Hepatocyte (in vitro differentiated cells): ENCODE measurements at places on chromosomes 16 and 17. TPM values are rescaled to one million over a fixed set of nuclear protein-coding genes. Genes with fewer than 3 reads are reported as not detected.
A peak's percentile ranks its signal among the peaks of the same experiment; 100 is the strongest.

DNA sequence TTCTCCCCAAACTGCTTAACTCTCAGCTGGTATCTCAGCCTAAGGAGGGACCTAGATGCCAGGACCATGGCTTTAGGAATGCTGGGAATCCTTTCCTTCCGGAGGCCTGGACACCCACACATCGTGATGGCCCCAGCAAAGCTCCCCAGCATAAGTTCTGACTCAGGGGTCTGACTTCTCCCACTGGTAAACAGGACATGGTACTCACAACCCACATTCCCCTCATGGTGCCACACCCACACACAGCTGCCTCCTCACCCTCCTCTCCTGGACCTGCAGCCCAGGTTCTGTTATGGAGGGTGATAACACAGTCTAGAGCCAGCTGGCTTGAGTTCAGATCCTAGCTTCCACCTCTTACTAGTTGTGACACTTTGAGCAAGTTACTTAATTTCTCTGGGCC lies 719 bp upstream of the RNF227 start:
- DNase-seq = no peak
- no peaks in the 10 kb centered on the region for H3K36me3 ChIP-seq
- H3K27me3 ChIP-seq = no peaks in the 10 kb centered on the region
- H3K27ac ChIP-seq = peak overlapping the region; percentile 96
- H3K4me1 ChIP-seq = peaks cover 17% of the 10 kb centered on the region
- H3K4me3 ChIP-seq = no peak overlapping the region

DNA sequence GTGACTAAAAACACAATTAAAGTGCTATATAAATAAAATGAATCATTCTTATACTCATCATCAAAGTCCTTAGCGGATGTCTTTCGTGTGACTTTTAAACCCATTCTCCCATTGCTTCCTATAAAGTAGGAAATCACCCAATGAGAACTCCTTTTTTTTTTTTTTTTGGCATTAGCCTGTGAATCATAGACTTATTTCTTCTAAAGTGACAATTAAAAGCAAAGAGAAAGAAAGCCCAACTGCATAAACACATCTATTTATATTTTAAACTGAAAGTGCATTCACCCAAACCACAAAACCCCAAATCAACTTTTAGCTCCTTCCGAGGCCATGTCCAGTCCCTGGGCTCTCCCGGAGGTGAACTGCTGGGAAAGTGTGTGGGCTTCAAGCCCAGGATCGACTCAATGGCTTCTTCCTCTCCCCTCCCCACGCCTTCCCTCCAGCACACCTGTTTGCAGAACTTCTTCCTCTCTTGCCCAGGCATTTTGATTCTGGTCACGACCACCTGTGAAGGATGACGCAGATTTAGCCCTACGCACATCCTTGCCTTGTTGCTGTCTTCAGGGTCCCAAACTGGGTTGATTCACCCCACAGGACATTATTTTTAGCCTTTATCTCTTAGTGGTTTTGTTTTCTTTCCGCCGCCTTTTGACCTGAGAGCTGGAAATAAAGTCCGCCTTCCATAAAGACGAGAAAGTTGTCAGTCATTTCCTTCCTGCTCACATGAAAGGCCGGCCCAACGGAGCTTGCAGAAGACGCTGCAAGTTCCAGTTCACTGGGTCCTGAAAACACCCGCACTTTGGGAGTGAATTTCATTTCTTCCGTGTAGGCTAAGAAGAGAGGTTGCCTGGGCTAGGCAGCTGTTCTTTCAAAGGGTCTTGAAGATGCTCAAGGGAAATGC lies 166.8 kb downstream of the MAP2K6 start:
- H3K4me1 ChIP-seq = no peaks in the 10 kb centered on the region
- H3K27me3 ChIP-seq = no peaks in the 10 kb centered on the region
- no peaks in the 10 kb centered on the region for H3K36me3 ChIP-seq
- H3K4me3 ChIP-seq = no peak overlapping the region
- DNase-seq = no peak

DNA sequence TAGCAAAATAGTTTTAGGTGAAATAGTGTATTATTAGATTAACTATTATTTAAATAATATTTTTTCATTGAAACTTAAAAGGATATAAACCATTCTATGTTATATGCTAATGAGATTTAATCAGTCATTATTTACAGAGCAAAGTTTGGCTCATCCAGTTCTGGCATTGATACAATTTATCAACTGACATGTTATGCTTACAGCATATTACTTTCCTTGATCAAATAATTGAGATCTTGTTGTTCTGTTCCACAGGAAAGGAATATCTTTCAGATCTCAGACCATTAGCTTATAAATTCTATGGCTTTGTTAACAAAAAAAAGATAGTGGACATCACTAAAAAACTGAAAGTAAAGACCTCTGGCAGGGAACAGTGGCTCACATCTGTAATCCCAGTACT lies 403.0 kb downstream of the ZFHX3 start:
- H3K27me3 ChIP-seq = no peaks in the 10 kb centered on the region
- DNase-seq = no peak
- no peaks in the 10 kb centered on the region for H3K4me1 ChIP-seq
- H3K36me3 ChIP-seq = no peaks in the 10 kb centered on the region
- no peak overlapping the region for H3K4me3 ChIP-seq

Gene TRPV2
- 1.8 and 7.7 TPM in 2 replicates for total RNA-seq

DNA sequence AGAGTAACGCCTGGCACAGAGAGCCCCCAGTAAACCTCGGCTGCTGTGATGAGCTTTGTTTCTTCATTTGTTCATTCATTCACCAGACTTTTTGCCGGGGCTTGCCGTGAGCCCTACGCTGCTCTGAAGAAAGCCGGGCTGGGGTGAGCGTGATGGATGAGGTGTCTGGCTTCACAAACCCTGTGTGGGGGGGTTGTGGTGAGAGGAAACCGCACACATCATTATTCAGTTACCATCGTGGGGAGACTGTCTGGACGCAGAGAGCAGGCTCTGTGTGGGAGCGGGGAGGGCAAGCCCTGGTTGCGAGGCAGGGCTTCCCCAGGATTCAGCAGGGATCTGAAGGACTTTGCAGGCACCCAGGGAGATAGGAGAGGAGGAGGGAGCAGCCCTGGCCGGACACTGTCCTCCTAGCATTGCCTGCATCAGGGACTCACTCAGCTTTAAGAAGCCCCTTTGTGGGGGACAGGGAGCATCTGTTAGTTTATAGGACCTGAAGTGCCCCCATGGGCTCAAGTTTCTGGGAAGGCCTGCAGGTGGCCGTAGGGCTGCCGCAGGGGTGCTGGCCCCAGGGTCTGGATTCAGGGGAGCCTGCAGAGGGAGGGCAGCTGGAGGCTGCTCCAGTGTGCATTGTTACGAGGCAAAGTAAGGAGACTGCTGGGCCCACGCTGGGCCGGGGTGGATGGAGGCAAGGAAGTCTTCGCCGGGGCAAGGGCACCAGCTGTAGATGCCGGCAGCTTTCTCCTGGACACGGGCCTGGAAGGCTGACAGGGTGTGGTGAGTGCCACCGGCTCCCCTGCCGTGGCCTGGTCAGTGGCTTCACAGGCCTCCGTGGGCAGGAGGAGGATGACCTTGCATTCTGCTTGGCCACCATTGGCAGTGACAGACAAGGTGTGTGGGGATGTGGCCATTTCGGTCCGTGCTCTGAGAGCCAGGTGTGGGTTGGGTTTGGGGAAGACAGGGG lies 334.5 kb downstream of the SEC14L1 start:
- peak; percentile 53 for DNase-seq

DNA sequence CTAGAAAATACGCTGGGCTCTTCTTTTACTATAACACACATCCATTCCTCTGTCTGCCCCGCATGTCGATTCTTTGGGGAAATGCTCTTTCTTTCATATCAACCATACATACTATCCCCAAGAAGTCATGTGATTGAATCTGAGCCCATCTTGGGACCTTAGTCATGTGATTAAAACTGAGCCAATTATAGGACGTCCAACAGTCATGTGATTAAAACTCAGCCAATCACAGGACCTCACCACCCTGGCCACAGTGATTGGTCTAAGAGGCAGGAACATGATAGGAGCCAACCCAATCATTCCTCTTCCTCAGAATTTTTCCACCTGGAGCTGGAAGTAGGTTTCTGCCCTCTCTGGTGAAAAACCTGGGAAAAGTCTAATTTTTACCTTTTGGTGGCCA lies 78.8 kb downstream of the TMEM114 start:
- DNase-seq = no peak
- no peak overlapping the region for H3K4me3 ChIP-seq
- no peaks in the 10 kb centered on the region for H3K27me3 ChIP-seq
- no peak overlapping the region for H3K27ac ChIP-seq
- no peaks in the 10 kb centered on the region for H3K4me1 ChIP-seq

GRCh38 chr16:4673387-4674046 lies 19.8 kb upstream of the NUDT16L1 start:
- H3K4me1 ChIP-seq = no peaks in the 10 kb centered on the region
- H3K4me3 ChIP-seq = no peak overlapping the region
- H3K27ac ChIP-seq = no peak overlapping the region

Gene NLGN2
- total RNA-seq = 4.1 and 7.2 TPM in 2 replicates
